Left ventricle myocardium inferior (tissue), 1 donor: ENCODE measurements at places on chromosomes 11 and 22.

GRCh38 chr11:95999711-96000406 lies 76.0 kb upstream of the MTMR2 start:
- DNase-seq = no peak

GRCh38 chr22:43011079-43011478 lies 3.9 kb downstream of the PACSIN2 start:
- DNase-seq = no peak

- peak; percentile 41 for DNase-seq
Measured at GRCh38 chr22:44261861-44262595, 50.7 kb downstream of the SHISAL1 start.

DNA sequence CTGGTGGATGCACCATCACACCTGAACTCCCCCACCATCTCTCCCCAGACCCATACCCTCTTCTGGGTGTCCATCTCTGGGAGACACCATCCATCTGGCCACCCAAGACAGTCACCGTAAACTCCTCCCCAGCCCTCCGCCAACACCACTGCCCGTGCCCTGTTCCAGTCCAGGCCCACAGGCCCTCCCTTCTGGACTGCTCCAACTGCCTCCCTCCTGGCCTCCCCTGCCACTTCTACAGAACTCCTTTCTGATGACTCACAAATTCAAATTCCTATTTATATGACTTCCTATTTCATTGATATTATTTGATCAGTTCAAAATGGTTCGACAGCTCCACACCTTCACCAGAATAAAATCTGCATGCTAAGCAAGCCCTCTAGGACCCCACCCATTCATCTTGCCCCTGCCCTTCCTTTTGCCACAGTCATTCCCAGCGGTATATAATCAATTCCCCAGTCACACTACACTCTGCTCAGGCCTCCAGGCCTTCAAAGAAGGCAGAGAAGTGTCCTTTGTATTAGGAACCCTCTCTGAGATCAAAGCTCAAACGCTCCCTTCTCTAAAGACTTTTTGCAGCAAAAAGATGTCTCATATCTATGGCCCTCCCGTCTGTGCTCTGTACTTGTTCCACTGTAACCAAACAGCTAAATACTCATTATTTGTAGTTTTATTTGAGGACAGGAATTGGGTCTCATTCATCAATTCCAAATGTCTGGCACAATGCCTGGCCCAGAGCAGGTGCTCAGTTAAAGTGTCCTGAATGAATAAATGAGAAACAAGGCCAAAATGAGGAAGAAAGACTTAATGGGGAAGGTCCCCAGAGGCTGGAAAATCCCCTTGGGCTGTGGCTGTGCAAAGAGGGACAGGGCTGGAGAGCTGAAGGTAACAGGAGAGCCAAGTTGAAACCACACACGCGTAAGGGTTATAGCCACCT lies 29.0 kb downstream of the MYH9 start:
- no peak for DNase-seq

GRCh38 chr11:107118025-107118720 lies 99.9 kb upstream of the GUCY1A2 start:
- DNase-seq = no peak

DNA sequence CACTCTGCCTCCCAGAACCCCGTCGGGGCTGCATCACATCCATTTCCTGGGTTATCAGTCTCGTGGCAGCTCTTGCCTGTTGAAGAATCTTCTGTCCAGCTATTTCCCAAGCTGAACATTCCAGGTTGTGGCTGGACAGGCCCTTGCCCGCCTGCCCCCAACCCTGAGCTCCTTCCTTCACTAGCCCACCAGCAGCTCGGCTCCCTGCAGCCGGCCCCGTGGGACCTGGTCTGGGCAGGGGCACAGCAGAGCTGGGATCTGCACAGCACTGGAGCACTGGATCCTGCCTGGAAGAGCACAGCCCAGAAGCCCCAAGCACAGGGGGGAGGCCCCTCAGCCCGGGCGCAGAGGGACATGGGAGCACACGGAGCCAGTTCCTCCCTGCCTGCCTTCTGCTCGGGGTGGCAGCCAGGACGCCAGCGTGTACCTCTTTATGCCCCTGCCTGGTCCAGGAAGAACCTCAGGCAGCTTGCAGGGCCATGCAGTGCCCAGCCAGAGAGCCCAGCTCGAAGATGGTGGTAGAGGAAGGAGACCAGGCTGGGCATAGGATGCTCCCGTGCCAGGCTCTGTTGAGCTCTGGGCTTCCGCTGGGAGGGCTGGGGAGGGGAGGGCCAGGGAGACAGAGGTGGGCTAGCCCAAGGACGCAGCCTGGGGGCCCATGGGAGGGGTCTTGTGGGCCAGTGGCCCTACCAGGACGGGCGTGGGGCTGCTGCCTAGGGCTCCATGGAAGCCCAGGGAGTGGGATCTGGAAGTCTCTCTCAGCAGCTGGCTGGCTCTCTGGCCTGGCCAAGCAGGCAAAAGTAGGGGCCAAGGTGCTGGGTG lies 16.6 kb upstream of the GNB1L start:
- no peak for DNase-seq

GRCh38 chr11:99739464-99740089 lies 718.8 kb downstream of the CNTN5 start:
- no peak for DNase-seq

DNA sequence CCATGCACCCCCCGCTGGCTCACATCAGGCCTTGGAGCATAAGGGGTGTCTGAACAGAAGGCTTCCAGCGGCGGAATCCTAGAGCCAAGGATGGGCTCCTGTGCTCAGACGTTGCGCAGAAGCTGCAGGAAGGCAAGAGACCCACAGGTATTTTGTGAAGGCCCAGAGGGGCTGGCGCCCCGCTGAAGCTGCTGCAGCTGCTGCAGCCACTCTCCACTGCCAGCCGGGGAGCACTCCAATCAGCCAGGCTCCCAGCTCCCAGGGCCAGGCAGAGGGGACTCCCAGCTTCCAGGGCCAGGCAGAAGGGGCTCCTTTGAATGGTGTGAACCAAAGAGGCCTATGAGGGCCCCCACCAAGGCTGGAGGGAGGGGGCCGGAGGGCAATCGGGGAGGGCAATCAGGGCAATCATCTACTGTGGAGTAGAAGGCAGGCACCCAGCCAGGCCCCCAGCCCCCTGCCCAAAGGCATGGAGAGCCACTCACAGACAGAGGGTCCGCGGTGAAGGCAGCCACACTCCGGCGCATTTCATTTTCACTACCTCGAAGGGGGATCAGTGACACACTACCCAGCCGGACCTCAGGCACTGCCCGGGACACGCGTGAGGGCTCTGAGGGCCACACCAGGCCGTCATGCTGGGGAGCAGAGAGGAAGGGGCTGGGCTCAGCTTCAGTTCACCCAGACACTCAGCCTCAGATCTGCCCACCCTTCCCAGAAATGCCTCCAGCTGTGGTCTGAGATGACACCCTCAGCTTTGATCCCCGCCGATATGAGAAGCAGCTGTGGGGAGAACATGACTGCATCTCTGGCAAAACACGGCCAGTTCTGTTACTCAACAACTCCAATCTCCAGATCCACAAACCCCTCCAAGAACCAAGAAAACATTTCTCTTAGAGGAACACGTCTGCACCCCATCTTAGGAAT lies 11.6 kb upstream of the PDE2A start:
- DNase-seq = peak; percentile 58

DNA sequence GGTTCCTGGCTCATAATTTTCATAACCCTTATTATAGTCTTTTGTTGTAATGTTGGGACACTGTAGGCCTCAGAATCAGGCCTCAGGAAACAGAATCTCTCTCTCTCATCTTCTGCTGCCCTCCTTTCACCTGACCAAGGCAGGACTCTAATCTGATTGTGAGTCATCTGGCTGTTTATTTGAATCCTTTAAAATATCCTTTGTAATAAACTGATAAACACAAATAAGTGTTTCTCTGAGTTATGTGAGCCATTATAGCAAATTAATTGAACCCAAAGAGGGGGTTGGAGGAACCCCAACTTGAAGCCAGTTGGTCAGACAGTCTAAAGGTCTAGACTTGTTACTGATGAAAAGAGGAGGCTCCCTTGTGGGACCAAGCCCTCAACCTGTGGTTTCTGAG lies 30.6 kb downstream of the ACER3 start:
- no peak for DNase-seq

- peak; percentile 13 for DNase-seq
Measured at GRCh38 chr11:69465236-69466000, 16.0 kb upstream of the LINC01488 start.
